ENCODE measurements at places on chromosomes 16 and 17. TPM values are rescaled to one million over a fixed set of nuclear protein-coding genes. Genes with fewer than 3 reads are reported as not detected.

Gene TSNAXIP1
- total RNA-seq: 1.2 TPM

Gene KRT27
- total RNA-seq: 49.4 TPM

Gene BIRC5
- total RNA-seq: 3.7 TPM

Gene AIPL1
- not detected for total RNA-seq

Gene DCAF7
- total RNA-seq: 29.2 TPM

Gene SEPHS2
- 16.8 TPM for total RNA-seq

Gene SLC22A31
- total RNA-seq: 6.6 TPM

Gene KPNB1
- total RNA-seq: 152 TPM

Gene IL32
- 2.6 TPM for total RNA-seq

DNA sequence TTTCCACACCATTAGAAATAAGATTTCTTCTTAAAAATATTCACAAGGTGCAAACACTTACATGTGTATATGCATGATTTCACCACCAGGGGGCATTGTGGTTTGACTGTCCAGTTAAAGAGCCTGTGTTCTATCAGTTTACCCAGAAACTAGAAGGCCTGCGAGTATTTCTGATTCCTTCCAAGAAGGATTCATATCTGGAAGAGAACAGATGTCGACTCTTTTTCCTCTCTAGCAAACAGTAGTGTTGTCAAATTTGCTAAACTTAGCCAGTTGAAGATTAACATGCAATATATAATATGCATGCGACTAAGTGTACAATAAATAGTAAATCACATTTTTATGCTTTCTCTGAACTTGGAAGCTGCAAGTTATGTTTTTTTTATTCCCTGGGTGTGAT, 404.1 kb downstream of the WWOX start:
- no peak for DNase-seq

- peak; percentile 86 for DNase-seq
These were observed 6.3 kb upstream of the MNT start for GRCh38 chr17:2406903-2407790.

- DNase-seq: peak; percentile 86
These were observed 49.9 kb upstream of the CDR2 start for GRCh38 chr16:22424161-22424937.

DNA sequence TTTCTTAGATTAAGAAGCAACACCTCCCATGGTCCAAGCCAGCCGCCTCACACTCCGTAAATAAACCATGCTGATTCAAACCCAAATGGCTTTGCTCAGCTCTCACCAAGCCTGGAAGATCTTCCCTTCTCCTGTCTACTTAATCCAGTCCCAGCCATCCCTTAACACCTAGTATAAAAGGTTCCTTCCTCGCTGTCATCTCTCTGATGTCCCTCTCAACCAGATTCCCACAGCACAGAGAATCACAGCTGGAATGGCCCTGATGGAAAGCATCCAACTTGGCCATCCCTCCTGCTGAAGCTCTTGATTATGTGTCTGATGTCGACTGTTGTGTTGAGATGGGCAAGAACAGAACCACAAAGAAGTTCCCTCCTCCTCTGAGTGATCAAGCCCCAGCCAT, 50.6 kb upstream of the ADCY9 start:
- no peak for DNase-seq

DNA sequence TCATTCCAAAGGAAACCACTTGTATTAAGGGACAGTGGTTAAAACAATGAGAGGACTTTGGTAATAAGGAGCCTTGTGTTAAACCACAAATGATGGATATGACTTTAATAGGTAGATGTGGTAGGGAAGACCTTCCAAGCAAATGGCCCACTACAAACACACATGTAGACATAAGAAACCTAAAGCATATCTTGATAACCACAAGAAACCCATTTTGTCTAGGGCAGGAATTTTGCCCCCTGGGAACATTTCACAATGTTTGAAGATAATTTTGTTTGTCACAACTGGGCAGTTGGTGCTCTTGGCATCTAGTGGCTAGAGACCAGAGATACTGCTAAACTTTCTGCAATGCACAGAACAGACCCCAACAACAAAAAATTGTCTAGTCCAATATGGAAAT, 25.8 kb downstream of the KCNJ2 start:
- no peak for DNase-seq

GRCh38 chr17:39979893-39980350, 685 bp upstream of the PSMD3 start:
- DNase-seq: no peak

- DNase-seq: no peak
These were observed 37.2 kb upstream of the ULK2 start for GRCh38 chr17:19904924-19905323.

DNA sequence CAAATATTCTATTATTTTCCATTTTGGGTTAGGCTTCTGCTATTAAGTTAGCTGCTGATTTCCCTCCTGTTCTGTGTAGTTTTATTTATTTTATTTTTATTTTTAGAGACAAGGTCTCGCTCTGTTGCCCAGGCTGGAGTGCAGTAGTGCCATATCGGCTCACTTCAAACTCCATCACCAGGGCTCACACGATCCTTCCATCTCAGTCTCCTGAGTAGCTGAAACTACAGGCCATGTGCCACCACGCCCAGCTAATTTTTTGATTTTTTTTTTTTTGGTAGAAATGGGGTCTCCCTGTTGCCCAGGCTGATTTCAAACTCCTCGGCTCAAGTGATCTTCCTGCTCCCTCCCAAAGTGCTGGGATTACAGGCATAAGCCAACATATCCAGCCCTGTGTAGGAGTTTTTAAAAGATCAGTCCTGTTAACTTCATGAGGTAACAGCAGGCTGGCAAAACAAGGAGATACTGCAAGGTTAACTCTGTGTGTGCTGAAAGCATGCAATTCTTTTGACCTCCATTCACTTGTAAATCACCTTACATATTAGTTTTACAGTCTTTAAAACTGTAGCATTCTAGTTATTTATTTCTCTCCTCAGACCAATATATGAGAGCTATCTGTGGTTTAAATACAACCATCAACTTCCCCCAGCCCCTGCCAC, 63.2 kb downstream of the SSH2 start:
- no peak for DNase-seq

DNA sequence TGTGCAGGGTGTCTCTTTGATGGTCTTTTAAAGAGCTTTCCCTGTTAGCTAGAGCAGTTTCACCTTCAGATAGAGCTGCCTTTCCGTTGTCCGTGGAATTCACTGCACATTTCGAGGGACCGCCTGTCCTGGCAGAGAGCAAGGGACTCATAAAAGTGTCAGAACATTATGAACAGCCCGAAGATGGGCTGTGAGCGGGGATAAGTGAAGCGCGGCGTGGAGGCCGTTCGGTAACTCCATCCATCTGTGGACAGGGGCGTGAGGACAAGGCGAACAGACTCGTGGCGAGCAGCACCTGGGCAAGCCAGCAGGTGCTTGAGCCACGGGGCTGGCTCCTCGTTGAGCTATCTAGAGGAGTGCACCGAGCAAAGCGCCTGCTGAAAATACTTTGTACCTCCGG, 371.2 kb downstream of the MAF start:
- no peak for DNase-seq

DNA sequence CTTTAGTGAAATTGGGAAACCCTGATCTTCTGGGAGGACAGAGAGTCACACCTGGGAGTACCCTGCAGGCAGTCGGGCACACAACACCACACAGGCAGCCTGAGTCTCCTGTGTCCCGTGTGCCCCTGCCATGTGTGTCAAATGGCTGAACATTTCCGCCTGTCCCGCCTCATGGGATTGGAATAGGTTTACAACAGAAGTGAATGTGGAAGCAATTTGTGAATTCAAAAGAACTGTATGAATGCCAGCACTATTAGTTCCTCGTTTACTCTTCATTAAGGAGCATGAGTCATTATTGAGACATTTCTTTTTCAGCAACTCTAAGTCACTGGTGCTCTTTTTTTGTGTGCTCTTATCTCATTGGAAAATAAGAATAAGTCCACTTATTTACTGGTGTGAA, 226.5 kb downstream of the PMP22 start:
- no peak for DNase-seq

DNA sequence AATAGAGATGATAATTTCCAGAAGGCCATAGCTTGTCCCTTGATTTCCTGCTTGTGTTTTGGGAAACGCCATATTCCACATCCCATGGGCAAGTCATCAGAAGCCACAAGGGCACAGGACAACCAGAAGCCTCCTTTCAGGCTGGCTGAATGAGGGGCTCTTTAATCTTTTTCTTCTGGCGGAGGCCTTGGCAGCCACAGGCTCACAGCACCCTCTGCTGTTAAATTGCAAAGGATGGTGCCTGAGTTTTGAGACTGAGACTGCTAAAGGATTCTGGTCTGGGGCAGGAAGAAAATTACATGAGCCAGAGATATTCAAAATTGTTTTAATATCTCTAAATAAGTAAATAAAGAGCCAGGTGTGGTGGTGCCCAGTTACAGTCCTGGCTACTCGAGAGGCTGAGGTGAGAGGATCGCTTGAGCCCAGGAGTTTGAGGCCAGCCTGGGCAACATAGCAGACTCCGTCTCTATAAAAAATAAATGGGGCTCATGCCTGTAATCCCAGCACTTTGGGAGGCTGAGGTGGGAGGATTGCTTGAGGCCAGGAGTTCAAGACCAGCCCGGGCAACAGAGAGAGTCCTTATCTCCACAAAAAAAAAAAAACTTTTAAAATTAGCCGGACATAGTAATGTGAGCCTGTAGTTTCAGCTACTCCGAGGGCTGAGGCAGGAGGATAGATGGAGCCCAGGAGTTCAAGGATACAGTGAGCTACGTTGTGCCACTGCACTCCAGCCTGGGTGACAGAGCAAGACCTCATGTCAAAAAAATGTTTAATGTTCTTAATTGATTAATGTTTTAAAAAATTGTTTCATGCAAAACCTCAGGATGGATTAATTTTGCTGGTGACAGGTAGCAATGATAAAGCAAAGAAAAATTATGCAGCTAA, 26.3 kb downstream of the AARSD1 start:
- DNase-seq: no peak

- no peak for DNase-seq
These were observed 2.9 kb downstream of the CMIP start for GRCh38 chr16:81447383-81448101.

GRCh38 chr17:80625627-80626026, 81.0 kb downstream of the RPTOR start:
- DNase-seq: no peak

DNA sequence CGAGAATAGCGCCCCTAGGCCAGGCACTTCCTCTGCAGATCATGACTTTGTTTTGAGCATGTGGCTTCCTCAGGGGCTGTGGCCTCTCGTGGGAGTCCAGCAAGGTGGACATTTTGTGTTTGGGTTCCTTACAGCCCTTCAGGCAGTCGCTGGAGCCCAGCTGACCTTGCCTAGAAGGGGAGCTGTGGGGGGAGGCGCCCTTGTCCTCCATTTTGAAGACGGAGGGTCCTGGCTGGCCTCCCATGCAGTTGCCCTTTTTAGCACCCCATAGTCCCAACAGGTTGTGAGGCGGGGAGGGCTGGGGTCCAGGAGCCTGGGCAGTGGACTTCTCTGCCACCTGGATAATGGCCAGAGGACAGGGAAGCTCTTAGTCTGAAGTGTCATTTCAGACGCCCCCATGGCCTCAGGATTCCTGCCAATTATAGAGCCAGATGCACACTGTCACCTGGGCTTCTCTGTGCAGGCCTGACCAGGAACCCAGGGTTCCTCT, 1.4 kb downstream of the SOST start:
- DNase-seq: no peak

DNA sequence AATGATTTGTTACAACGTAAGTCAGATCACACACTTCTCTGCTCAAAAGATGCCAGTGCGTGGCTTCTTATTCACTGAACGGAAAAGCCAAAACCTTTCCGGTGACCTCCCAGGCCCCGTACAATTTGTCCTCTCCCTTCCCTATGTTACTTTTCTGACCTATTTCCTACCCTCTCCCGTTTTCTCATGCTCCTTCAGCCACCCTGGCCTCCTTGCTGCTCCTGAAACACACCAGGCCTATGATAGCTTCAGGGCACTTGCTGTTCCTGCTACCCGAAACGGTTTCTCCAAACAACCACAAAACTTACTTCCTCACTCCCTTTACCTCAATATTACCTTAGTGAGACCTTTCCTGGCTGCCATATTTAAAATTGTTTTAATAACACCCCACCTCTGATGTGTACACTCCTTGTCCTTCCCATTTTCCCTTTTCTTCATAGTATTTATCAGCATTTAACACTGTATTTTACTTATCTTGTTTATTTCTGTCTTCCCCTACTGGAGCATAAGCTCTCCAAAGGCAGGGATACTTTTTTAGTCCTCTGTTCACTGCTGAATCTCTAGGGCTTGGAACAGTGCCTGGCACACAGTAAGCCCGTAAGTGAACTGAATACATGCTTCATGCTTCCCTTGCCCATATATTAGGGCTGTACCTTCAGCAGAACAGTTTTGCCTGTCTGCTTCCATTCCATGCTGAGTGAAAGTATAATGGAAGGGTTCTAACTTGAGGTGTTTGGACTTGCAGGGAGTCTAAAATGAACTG, 10.9 kb upstream of the ARL2BP start:
- DNase-seq: no peak

DNA sequence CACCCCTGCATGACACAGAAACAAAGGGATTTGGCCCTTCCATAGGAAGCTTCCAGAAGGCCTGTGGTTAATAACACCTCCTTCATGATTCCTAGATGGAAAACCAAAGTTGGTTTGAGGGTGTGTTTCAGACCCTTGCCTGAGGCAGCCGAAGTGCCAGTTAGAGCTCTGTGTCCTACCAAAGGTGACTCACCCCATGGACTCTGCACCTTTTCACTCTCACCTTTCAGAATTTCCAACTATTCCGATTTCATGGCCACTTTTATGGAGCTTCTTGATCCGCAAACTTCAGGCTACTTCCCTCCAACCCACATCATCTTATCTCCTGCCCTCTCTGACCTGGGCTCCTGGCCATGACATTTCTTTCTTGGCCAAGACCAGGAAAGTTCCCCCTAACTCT, 49.2 kb downstream of the MEOX1 start:
- DNase-seq: no peak

- DNase-seq: no peak
These were observed 9.6 kb downstream of the CFDP1 start for GRCh38 chr16:75423723-75424104.

- no peak for DNase-seq
These were observed 47.8 kb downstream of the HOXB1 start for GRCh38 chr17:48483004-48483403.

DNA sequence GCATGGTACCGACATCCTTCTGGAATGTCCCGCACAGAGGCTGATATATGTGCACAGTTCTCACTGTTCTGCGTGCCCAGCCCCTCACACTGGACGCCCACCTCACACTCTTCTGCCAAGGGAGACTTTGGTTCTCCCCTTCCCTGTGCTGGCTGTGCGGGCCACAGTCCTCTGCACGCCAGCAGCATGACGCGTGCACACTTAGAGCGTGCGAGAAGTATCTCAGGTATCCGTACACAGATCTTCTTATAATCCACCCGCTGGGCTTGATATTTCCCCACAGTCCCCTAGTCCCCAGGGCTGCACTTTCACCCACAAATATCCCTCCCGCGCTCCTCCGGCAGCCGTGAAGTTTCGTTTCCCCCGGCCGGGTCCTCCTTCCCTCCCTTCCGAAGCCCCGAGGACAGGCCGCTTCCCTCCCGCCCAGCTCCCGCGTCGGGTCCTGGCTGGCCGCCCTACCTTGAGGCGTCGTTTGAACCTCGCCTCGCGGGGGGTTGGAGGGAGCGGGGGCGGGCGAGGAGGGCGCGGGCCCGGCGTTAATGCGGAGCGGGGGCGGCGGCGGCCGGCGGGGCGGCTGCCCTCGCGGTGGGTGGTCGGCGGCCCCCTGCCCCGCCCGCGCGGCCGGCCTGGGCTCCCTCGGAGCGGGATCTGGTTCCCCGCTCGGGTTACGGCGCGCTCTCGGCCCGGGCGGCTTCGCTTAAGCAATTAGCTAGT, 5.0 kb upstream of the FOXF1 start:
- DNase-seq: no peak
